Aorta (tissue), 5 donors: ENCODE measurements at places on chromosomes 2 and 18. TPM values are rescaled to one million over a fixed set of nuclear protein-coding genes. Genes with fewer than 3 reads are reported as not detected.

The CPLX4 gene
- not detected for total RNA-seq

The GPBAR1 gene
- total RNA-seq = 1.6 TPM

The MGAT4A gene
- total RNA-seq = 65.8 TPM

The BOLL gene
- total RNA-seq = not detected

The TMEM200C gene
- total RNA-seq = 0.06 TPM
